Amygdala (tissue), 56 donors: ENCODE measurements at places on chromosomes 5 and 9.

DNA sequence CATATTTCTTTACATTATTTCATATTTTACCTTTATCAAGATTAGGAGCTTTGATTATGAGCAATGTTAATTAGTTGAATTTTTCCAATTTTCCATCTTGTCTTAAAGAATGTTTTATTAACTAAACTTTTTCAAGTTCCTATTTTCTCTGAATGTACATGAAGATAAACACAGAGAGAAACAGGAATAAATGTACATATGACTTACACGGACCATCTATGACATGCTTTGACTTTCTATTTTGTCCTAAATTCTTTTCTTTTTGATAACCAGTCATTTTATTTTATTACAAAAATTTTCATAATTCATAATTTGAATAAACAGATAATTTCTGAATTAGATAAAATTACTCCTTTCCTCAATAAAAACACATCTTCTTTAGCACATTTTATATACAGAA lies 1038.8 kb upstream of the ARRDC3 start:
- DNase-seq = no peak

DNA sequence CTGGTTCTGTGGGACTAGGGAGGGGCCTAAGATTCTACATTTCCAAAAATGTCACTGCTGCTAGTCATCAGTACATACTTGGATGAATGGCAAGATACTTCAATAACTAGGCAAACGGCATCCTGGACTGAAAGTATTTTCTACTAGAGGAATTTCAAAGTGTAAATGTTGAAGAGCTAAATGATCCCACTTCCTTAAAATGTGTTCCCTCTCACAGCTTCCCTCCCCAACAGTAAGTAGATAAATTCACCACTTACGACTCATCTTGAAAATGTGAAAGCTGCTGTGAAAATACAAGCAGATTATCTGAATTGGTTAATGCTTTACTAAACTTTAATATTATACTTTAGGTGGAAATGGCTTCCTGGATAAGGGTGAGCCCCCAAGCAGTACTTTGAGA lies 1571.5 kb upstream of the WWC1 start:
- no peak for DNase-seq

DNA sequence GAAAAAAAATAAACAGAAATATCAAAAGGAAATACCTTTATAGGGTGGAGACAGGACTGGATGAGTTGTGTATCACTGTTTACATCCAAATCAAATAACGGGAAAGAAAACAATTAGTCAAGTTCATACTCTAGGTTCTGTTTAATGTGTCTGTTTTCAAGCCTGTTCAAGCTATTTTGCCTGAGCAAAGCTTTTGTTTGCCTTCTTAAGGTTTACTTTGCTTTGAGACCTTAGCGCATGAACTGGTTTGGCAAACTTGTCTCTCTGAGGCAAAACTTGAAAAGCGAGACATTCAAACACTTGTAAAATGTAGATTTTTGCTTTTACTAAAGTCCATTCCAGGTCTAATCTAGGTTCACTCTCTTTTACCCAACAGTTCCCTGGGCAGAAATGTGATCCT lies 174.1 kb upstream of the RFX3 start:
- no peak for DNase-seq

DNA sequence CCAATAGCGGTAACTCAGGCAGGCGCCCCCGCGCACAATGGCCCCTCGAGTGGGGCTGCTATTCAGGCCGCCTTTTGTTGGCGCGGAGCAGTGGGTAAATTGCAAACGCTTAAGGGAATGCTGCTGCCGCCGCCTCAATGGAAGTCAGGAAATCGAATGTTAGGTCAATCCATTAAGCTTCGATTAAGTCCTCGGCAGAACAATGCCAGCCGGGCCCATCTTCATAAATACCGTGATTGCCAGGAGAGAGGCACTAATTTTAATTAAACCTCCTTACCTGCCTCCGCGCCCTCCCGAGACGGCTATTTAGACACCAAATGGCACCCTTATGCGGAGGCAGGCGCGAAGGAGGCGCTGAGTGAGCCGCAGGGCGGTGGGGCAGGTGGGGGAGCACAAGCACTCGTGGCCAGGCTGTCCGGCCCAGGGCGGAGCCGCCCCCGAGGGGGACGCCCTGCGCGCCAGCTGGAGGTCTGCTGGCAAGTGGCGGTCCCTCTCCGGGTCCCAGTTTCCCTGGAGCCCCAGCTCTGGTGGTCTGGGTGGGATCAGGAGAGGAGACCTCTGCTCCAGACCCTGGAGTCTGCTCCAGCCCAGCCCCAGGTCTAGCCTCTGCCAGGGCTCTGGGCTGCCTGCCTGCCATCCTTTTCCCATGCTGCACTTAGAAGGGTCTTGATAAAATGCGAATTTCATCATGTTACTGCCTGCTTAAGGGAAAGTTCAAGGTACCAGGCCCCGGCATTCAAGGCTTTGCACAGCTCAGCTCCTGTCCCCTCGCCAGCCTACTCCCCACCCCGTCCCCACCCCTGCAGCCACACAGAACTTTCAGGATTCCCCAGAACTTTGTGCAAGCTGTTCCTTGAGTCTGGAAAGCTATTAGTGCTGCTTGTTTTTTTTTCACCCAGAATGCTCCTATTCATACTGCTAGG lies 19.7 kb downstream of the NR5A1 start:
- no peak for DNase-seq

- DNase-seq = no peak
Observed at GRCh38 chr5:45093377-45093776, 284.6 kb downstream of the MRPS30 start.

DNA sequence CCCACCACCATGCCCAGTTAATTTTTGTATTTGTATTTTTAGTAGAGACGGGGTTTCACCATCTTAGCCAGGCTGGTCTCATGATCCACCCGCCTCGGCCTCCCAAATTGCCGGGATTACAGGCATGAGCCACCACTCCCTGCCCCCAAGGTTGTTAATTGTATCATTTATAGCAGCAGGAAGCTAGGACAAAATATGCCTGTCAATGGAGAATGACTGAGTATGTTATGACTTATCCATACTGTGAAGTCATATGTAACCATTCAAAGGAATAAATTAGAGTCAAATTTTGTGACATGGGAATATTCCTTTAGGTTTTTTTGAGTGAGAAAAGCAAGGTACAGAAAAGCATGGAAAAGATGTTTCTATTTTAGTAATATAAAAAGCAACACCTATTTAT lies 3.9 kb upstream of the DAB2 start:
- no peak for DNase-seq

GRCh38 chr5:6820851-6821479 lies 107.7 kb downstream of the TENT4A start:
- no peak for DNase-seq

- no peak for DNase-seq
Observed at GRCh38 chr5:28576022-28576421, 1537.6 kb upstream of the CDH9 start.

- DNase-seq = no peak
Observed at GRCh38 chr9:127502706-127503378, 51.5 kb downstream of the LRSAM1 start.

- DNase-seq = no peak
Observed at GRCh38 chr9:8206720-8207119, 407.1 kb upstream of the DMAC1 start.

DNA sequence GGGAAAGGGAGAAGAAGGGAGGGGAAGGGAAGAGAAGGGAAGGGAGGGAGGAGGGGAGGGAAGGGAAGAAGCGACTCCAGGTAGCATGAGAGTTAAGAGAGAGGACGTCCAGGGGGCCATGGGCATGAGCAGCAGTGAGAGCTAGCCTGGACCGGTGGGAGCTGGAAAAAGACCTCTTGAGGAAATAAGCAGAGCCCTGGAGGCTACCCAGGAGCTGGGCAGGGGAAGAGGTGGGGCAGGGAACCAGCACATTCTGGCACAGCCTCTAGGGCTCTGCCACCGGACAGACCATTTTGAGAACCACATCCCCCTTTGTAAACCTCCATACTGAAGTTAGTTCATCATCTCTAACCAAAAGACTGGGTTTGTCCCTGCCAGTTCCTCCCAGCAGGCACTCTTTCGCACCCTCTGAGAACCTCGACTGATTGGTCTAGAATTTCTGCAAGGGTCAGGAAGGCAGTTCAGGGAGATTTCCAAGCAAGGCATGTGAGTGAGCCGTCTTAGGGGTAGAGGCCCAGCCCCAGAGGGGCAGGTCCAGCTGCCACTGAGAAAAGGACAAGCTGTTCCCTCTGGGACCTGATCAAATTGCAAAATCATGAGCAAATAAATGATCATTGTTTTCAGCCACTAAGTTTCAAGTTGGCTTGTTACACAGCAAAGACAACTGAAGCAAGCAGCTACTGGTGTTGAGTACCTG lies 11.6 kb downstream of the NAIF1 start:
- no peak for DNase-seq

DNA sequence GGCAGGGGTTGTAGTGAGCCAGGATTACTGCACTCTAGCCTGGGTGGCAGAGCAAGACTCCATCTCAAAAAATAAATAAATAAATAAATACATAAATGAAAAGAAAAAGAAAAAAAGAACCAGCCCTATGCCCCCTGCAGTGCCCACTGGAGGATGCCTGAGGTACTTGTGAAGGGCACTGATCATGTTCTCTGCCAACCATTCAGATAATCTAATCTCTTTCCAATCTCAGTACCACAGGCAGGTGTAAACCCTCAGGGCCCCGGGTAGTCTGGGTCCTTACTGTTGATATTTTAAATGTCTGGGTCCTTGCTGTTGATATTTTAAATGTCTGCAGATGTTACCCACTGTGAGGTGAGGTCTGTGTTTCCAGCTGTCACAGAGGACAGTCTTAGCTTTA lies 321.8 kb upstream of the ADCY2 start:
- no peak for DNase-seq

DNA sequence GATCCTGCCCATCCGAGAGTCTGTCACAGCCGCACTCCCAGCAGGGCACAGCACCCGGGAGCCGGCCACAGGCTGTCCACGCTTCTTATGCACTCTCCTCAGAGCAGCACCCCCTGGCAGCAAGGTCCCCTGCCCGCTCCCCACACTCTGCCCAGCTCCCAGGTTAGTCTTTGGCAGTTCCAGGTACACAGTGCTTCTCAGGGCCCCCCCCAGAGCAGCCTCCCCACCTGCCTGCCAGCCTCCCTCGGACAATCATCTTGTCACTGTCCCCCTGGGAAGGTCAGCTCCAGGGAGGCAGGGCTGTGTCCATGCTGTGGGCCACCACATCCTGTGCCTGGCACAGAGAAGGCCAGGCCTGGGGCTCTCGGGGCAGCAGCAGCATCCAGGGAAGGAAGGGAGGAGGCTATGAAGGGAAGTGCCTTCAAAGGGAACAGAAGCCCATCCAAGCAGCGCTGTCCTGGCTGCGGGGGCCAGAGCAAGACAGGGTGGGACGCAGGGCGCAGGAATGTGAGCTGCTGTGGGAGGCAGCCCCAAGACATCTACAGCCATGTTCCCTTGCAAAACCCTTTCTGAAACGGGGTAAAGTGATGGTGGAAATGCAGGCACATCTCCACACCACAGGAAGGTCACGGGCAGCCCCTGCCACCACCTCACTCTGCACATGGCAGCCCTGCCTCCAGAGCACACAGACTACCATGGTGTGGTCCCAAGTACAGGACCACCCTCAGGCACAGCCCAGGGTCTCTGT lies 68.6 kb upstream of the ADAMTS2 start:
- no peak for DNase-seq

DNA sequence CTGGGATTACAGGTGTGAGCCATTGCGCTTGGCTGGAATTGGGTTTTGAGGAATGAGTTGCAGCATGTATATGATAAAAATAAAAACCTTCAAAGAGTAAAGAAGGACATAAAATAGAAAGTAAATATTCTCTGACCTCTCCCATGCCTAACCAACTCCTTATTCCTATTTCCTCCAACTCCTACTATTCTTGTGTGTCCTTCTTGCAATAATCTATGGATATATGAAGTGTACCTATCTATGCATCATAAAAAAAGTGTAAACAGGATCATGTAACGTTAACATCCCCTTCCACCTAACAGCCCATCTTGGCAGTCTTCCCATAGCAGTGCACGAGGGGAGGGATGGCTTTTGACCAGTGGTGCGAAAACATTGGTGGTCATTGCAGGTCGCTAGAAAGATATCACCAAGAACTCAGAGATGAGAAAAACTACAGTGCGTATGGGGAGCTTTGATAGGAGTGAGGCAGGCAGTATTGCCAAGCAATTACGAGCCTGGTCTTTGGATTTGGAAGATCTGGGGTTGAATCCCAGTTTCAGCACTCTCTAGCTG lies 69.9 kb downstream of the PPARGC1B start:
- DNase-seq = no peak

DNA sequence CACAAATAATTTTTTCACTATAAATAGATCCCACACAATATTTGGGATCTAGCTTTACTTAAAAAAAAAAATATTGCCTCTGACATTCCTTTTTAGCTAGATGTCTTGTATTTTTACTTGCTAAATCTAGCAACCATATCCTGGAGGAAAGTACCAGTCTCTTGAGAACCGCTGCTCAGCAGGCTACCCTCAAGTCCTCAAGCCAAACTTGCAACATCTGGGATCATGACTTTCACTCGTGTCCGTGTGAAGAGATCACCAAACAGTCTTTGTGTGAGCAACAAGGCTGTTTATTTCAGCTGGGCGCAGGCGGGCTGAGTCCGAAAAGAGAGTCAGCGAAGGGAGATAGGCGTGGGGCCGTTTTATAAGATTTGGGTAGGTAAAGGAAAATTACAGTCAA lies 180.3 kb upstream of the FER start:
- DNase-seq = no peak

DNA sequence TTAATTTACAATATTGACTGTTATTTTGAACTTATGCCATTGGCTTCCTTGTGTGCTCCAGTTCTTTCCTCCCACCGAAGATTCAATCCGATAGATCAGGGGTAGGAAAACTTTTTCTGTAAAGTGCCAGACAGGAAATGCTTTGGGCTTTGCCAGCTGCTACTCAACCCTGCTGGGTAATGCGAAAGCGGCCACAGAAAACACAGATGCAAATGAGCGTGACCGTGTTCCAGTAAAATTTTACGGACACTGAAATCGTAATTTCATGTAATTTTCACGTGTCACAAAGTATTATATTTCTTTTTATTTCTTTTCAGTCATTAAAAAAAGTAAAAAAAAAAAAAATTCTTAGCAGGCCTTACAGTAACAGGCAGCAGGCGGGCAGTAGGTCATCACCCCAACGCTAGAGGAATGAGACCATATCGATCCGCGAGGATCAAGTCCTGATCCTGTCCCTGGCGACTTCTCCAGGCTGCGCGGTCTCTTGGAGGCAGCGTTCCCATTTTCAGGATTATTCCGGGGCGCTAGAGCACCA lies 599 bp downstream of the NMRK1 start:
- no peak for DNase-seq

DNA sequence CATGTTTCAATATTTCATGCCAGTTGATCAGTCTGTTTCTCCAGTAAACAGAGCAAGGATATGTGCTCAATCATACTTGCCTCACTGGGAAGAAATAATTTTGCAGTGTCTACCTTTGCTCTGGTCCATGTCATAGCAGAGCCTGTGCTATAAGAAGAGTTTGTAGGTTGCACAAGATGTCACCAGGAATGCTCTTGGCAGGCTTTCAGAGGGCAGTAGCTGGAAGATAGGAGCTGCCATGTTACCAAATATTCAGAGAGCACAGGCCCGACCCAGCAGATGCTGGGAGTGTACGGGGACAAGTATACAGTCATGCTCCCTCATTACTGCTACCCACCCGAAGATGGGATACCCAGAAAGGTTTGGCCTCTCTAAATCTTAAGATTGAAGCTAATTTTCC lies 102.7 kb downstream of the UGCG start:
- no peak for DNase-seq

GRCh38 chr5:110112348-110112747 lies 422.6 kb downstream of the MAN2A1 start:
- DNase-seq = no peak
